Eye (tissue), 1 donor: ENCODE measurements at places on chromosomes 1 and 21.

- no peak for DNase-seq
Observed at GRCh38 chr1:151681923-151682322, 34.7 kb downstream of the CELF3 start.

DNA sequence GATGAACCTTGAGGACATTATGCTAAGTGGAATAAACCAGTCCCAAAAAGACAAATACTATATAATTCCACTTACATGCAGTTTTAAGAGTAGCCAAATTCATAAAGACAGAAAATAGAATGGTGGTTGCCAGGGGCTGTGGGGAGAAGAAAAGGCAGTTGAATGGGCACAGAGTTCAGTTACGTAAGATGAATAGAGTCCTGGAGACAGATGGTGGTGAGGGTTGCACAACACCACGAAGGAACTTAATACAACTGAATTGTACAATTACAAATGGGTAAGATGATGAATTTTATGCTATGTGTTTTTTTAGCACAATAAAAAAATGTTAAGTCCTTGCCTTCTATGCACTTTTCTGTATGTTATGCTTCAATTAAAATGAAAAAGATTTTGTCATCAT lies 66.6 kb downstream of the CD34 start:
- DNase-seq, result no peak

- no peak for DNase-seq
Observed at GRCh38 chr1:160659566-160659965, 12.7 kb upstream of the SLAMF1 start.

DNA sequence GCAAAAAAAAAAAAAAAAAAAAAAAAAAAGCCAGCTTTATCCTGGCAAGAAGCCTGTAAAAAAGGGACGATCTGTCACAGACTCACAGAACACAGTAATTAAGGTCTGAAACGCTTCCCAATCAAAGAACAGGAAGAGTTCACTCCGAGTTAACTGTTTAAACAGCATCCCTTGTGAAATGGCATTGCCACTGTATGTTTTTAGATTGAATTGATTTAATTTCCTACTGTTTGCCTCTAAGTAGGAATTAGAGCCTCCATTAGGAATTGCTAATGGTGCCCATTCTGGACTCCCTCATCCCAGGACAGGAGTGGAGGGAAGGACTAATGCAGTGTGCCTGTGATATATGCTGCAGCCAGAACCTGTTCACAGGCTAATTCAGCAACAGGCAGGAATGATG lies 370.8 kb downstream of the RWDD3 start:
- peak; percentile 22 for DNase-seq

DNA sequence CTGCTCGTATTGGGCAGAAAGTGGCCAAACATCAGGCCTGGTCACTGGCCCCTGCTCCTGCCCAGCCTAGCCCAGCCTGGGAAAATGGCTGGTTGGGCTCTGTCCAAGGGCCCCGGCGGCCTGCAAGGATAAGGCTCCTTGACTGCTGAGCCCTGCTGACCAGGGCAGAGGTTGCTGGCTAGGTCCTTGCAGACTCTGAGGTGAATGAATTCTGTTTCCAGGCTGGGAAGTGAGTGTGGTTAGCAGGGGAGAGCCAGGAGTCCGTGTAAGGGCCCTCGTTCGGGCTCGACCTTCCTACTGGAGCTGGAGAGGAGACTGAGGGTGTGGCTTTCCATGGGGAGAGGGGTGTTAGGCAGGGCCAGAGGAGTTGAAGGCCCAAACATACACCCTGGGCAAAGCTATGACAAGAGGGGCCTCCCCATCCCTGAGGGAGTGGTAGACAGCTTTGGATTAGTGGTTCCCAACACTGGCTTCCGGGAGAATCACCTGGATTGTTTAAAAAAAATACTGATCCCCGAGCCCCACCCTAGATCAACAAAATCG lies 20.6 kb downstream of the CSF1 start:
- peak; percentile 81 for DNase-seq

DNA sequence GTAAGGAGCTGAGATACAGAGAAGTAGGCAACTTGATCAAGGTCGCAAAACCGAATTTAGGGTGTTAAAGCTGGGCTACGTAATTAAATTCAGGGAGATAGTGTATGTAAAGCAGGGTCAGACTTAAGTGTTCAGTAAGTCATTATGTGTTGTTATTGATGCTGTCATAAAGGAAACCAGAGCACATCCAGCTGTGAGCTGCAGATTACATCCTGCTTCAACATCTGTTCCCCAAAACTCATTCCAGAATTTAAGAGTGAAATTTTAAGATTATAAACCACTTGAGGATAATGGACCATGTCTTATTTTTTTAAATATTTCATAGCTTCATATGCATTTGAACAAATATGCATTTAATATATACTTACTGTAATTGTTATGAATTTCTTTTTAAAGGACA lies 49.7 kb downstream of the IVNS1ABP start:
- no peak for DNase-seq

DNA sequence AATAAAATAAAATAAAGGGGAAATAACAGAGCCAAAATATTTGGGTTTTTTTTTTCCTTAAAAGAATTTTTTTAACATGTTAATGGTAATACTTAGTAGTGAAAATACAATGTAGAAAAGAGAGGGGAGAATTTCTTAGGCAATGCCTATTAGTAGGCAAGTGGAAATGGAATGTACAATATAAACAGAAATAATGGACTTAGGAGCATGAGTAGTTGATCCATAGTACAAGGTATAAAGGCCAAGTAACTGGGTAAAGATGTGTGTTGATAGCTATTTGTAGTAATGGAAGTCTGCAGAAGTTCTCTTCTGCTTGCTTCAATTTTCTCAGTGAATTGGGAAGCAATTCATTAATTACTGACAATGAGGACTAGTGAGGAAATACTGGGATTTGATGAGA lies 34.4 kb downstream of the TESK2 start:
- DNase-seq, result no peak

DNA sequence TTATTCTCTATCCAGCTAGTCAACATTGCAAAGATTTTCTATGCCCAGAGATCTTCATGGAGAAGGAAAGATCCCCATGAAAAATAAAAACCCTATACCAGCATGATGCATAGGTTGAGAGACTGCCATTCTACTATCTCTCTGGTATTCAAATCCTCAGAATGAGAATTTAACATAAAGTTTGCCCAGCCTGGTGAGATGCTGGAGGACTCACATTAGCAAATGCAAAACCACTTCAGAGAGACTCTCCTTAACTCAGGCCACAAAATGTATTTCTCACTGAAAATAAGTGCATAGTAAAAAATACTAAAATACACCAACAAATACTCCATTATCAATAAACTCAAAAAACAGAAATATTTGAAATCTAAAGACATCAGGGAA lies 430.0 kb upstream of the RUNX1 start:
- DNase-seq, result no peak

- DNase-seq, result no peak
Observed at GRCh38 chr21:41578716-41579115, 70.8 kb upstream of the TMPRSS2 start.

DNA sequence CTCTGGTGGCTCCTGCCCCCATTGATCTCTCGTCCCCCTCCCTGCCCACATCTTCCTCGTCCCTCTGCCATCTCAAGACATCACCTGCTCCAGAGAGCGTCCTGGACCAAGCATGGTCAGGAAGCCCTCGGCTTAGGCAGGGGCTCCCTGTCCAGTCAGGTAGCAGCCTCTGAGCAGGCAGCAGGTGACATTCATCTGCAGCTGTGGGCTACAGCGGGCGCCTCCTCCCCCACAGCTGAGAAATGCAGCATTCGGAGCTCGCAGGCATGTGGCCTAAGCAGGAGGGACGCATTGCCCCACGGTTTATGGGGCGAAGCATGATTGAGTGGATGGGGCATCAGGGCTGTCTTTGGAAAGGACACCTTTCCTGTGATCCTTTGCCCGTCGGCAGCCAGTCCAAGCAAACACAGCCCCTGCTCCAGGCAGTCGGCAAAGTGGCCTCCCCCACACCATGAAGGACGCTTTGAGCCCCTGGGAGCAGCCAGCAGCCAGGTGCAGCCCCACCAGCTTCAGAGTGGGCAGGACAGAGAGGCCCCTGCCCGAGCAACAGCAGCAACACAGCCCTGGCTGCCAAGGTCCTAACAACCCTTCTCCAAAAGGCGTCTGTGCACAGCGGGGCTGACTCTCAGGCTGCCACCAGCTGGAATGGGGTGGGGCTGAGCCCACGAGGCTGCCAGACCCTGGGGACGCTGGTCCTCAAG lies 234.1 kb upstream of the VAMP3 start:
- DNase-seq, result no peak

GRCh38 chr1:59703918-59704378 lies 110.8 kb upstream of the HOOK1 start:
- DNase-seq, result no peak

DNA sequence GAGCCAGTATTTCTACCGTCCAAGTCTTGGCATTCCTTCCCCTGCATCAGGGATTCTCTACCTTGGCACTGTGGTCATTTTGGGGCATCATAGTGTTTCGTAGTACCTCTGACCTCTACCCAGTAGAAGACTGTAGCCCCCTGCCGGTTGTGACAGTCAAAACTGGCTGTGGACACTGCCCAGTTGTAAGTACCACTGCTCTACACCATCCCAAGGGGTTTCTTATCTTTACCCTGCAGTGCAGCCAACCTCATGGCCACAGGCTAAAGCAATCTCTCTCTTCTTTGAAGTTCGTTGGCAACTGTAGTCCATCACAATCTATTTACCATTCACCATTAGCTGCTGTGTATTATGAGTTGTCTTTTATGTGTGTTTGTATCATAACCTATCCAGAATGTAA lies 29.3 kb upstream of the ERO1B start:
- no peak for DNase-seq

DNA sequence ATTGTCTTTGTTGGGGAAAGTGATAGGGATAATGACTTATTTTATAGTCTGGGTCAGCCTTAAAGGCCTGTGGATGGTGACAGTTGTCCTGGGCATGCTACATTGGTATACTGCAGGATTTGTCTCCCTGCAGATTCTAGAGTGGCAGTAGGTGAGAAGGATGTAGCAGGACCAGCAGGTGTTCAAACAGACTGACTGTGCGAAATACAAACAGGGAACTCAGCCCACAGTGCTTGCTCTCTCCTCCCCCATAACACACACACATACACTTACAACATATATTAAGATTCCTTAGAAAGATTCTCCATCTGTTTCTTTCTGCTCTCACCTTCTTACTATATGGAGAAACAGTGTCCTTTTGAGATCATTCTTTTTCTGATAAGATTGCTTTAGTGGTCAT lies 6.9 kb downstream of the PDE4B start:
- no peak for DNase-seq

DNA sequence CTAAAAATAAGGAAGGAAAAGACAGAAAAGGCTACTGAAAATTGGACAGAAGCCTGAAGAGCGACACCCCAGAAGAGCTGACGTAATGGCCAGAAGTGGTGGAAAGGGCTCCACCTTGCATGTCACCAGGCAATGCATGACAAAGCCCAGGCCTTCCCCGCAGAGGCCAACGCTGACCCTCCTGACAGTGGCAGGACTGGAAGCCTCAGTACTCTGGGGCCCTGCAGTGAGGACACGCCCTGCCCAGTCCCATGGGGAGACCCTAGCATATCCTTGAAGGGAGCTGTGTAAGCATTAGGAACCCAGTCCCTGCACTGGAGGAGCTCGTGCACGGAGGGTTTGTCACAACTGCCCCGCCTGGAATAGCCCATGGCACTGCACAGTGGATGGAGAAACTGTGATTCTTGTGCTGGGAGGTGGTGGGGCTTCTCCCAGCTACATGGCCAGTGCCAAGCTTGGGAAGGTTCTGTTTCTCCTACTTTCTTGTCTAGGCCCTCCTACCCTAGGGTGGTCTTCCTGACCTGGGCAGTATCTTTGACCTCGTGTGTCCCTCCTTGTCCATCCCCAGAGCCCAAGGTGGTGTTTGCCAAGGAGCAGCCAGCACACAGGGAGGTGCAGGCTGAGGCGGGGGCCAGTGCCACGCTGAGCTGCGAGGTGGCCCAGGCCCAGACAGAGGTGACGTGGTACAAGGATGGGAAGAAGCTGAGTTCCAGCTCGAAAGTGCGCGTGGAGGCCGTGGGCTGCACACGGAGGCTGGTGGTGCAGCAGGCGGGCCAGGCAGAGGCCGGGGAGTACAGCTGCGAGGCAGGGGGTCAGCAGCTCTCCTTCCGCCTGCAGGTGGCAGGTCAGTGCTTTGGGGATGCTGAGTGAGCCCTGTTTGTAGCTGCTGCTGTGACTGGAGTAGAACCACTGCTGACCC lies 60.4 kb downstream of the OBSCN start:
- no peak for DNase-seq

DNA sequence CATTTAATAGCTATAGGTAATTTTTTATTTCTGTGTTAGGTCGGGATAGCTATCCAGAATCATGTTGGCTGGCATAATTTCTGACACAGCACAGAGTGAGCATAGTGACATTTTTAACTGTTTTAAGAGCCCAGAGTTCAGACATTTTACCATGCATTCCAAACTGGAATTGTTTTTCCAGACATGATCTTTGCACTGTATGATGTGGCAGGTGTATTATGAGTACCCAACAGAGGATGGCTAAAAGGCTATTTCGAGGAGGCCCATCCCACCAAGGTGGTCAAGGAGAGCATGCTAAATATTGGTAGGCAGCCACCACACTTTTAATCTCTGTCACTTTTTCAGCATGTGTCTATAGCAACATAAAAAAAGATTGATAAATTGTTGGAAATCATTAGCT lies 137.3 kb upstream of the ST6GALNAC5 start:
- DNase-seq, result no peak

GRCh38 chr21:35779690-35780570 lies 280.4 kb downstream of the SETD4 start:
- peak; percentile 28 for DNase-seq

- DNase-seq, result no peak
Observed at GRCh38 chr1:198672124-198672523, 33.3 kb downstream of the PTPRC start.

DNA sequence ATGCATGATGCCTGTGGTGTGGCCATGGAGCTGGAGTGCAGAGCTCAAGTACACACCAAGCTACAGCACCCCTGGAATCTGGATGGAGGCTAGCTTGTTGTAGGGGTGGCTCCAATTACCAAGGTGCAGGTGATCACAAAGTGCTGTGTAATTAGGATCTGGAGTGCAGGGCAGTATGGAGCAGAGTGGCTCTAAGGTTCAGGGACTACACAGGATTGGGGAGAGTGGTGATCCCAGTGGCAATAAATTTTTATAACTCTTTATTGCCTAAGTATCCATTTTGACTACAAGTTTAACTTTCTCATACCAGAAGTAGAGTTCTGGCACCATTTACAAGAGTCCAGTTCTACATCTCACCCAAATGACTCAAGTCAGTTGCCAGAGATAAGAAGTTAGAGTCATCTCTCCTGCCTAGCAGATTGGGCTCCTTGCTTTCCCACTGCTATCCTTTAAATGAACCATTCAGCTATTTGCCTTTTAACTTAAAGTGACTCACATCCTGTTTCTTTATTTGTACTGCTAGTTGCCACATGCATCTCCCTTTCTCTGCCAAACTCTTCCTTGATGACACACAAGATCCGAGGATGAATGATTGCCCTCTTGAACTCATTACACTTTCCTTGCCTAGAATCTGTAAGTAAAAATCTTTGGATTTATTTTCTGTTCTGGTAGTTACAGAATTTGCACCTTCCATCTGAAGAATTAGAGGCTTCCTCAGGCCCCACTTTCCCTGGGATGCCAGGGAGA lies 427.2 kb downstream of the KCNT2 start:
- DNase-seq, result peak; percentile 4

DNA sequence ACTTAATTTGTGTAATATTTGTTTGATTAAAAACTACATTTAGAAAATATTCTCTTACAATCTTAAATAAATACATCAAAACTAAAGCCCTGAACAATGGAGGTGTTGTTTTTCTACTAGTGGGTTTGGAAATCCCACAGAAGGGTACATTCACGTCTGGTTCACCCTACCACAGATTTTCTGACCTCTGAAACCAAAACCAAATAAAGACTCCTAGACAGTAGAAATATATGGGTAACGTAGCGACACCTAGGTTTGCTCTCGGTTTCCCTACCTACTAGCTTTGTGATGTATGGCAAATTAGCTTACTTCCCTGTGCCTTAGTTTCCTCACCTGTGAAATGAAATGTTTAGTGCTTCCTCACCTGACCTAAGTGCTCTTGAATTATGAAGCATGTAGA lies 312.6 kb downstream of the DPYD start:
- no peak for DNase-seq
